NK-92 treated with Interleukin-12 subunit alpha and Interleukin-12 subunit beta, amount 100 ng/mL, for 24 hours (cell line): ENCODE measurements at places on chromosomes 2 and 18.

DNA sequence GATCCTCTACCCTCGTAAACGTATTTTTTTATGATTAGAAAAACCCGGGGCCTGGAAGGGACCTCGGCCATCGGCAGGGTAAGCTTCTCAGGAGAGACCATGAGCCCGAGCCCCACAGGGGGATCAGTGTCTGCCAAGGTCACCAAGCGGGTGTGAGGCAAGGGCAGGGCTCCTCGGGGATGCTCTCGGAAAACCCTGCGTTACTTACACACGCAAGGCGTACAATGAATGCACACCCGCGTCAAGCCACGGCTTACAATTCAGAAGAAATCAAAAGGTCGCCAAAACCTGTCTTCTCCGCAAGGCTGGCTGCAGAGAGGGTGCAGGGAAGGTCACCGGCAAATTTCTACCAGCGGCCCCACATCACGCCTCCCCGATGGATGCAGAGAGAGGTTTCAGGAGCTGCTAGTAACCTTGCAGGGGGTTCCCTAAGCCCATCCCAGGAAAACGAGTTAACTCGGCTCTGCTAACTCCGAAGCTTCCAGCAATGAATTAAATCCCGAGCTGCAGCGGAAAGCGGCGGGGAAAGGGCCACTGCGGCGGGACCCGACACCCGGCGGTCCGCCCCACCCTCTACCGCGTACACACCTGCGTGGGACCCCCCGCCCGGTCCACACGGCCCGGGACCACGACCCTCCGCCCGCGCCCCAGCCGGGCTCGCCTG, 638 bp downstream of the ST3GAL5 start:
- peak; percentile 29 for DNase-seq

- DNase-seq = no peak
These were observed 48.8 kb upstream of the LCLAT1 start for GRCh38 chr2:30398084-30398873.

- no peak for DNase-seq
These were observed 21.2 kb downstream of the PTRHD1 start for GRCh38 chr2:24771764-24772586.

DNA sequence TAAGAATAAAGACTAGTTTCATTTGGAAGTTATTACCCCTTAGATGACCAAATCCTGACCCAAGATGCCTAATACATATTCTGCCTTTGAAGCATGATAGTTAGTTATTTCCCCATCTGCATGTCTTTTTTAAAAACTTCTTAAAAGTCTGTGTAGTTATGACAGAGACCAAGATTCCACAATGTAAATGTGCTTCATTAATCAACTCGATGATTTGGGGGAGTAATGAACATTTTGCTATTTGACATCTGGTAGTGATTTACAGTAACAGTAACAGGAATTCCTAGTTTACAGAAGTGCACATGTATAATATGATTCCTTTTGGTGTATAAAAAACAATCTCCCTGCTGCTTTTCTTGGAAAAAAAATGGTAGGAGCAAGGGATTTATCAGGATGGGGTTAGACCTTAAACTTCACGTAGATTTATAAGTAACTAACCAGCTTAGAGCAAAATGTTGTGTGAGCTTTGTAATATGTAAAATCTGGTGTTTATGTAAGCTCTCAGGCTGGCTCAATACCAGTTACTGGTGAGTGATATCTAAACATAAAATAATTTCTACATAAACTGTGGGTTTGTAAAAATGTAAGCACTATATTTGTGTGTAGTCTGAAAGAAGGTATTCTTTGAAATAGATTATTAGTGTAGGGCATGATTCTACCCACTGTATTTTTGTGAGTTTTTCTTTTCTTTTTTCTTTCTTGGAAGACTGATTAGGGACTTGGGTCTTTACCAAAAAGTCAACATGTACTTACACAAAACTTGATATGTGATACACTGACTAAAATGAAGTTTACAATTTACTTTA, 641.6 kb downstream of the EPHA4 start:
- no peak for DNase-seq

DNA sequence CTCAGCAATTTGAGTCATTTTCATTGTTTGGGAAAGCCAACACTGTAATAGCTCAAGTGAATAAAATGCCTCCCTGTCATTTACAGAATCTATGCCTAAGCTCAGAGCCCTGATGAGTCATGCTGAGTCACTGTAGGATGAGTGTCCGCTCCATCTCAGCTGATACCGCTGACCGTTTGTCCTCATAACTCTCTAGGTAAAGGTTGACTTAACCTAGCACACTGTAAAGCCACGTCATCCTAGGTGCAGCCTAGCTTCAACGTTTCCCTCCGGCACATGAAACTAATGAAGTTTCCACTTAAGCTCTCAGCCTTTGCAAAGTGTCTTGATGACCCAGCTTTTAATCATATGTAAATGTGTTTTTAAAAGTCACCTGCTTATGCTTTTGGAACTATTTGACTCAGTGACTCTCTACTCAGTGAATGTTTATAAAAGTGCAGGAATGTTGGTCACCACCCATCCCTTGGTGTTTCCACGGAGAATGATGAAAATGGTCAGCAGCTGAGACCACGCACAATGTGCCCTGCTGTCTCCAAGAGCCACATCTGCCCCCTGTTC, 154.0 kb downstream of the PMAIP1 start:
- DNase-seq = no peak

- no peak for DNase-seq
These were observed 43.8 kb downstream of the CDH19 start for GRCh38 chr18:66560094-66560493.

DNA sequence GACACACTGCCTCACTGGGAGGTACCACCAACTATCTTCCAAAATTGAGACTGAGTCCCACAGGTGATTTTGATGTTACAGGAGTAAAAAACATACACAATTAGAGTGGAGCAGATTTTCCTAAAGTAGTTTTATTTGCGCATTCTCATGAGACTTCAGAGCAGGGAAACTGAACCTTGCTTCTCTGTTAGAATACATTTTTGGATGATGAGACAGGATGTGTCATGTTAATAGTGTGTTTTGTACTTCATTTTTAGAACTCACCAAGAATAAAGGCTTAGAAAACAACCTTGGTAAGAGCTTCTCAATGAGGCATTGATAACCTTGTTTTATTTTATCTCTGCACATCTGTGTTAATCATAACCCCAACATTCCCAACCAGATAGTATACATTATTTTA, 310.2 kb upstream of the GALNT5 start:
- DNase-seq = no peak
